ENCODE measurements at places on chromosomes 12 and 14. TPM values are rescaled to one million over a fixed set of nuclear protein-coding genes. Genes with fewer than 3 reads are reported as not detected.

The RND1 gene
- 9.5 TPM for total RNA-seq

The RASSF9 gene
- total RNA-seq: 0.04 TPM

DNA sequence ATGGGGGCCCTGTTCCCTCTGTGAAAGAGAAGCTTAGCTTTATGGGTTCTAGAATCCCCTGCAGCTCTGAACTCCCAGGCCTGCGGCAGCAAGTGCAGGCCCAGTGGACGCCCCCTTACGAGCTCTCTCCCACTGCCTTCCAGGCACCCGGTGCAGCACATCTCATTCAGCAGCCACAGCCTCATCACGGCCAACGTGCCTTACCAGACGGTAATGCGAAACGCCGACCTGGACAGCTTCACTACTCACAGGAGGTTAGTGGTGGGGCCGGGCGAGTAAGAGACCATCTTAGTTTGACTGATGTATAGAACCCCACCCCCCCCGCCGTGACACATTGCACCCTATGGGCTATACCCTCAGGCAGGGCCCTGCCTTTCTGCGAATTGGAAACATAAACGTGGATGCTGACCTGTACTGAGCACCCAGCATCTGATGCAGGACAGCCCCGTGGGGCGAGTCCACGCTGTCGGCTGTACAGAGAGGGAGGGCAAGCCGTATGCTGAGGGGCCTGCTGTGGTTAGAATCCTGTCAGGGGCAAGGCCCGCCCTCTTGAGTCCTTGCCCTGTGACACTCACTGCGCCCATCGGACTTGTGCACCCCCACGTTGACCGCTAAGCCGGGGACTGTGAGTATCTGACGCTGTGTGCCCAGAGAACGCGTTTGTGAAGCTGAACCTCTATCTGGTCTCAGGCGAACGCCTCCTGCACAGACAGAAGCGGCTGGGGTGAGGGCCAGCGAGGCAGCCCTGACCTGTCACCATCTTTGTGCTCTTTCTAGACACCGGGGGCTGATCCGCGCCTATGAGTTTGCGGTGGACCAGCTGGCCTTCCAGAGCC, 71.7 kb downstream of the TESC start:
- peak; percentile 28 for DNase-seq

GRCh38 chr12:70260646-70261045, 17.4 kb downstream of the CNOT2 start:
- no peak for DNase-seq

GRCh38 chr12:46744283-46744682, 81.5 kb downstream of the SLC38A4 start:
- no peak for DNase-seq

- DNase-seq: no peak
These were observed 464.0 kb downstream of the ATP23 start for GRCh38 chr12:58405363-58405762.

Data from H9 (cell line).